Fibroblast of mammary gland (primary cell): ENCODE measurements at places on chromosomes 16 and 17.

- no peak for DNase-seq
Measured at GRCh38 chr17:18004884-18005305, 32.2 kb downstream of the DRC3 start.

- peak; percentile 70 for DNase-seq
Measured at GRCh38 chr17:29617125-29617480, 5.6 kb downstream of the CORO6 start.

- peak; percentile 2 for DNase-seq
Measured at GRCh38 chr16:9953908-9954570, 228.2 kb downstream of the GRIN2A start.

GRCh38 chr16:56360117-56361008 is 65.0 kb downstream of the AMFR start:
- no peak for DNase-seq

DNA sequence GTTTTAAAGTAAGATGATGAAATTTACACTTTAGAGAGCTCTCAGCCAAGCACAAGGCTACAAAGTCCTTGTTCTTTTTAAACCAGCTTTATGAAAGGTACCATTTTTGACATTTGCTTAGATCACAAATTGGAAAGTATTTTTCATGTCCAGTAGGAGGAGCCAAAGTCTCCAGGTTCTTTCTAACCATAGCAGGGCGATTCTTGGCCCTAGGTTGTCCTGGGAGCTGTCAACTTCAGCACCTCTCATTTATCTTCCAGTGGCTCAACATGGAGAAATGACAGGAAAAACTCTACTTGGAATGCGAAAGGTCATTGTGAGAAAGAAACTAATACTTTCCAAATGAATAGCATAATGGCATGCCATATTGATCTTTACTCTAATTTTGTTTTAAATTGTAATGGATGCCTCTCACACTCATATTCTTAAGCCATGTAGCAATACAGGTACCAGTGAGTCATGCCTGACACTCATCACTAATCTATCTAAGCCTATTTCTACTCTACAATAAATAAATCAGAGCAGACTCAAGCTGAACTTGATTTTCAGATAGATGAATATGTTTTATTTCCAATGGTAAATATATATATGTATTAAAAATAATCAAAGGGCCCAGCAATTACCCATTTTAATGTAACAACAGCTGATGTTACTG is 919.1 kb upstream of the EEF2KMT start:
- DNase-seq: peak; percentile 5

- DNase-seq: no peak
Measured at GRCh38 chr16:50956637-50957036, 194.4 kb downstream of the SALL1 start.

GRCh38 chr17:29091606-29092289 is 48.8 kb downstream of the PIPOX start:
- no peak for DNase-seq

DNA sequence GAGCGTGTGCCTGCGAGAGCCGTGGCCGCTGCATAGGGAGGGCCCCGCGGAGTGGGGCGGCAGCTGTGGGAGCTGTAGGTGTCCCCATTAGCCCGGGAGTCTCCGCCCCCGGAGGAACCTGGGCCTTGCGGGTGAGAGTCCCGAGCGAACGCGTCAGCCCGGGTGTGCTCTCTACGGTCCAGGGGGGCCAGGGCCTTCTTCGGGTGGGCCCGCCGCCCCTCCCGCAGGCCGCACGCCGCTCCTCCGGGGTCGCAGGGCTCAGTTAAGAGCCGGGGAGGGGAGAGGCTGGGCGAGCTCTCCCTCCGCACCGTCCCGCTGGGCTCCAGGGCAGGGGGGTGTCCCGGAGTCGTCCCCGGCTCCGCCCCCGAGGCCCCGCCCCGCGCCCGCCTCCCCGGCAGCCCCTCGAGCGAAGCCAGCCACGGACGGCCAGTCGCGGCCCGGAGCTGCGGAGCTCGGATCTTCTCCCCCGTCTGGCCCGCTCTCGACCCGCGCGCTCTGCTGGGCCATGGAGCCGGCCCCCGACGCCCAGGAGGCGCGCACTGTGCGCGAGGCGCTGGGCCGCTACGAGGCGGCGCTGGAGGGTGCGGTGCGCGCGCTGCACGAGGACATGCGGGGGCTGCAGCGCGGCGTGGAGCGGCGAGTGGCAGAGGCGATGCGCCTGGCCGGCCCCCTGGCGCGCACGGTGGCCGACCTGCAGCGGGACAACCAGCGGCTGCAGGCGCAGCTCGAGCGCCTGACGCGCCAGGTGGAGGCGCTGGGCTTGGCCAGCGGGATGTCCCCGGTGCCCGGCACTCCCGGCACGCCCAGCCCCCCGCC is at the start of gene SMTNL2:
Gene SMTNL2, plus strand, starts transcription at position 429 of the 816 bp plus-strand sequence. Its CDS starts 77 bp downstream, at position 506.
- no peak for DNase-seq

DNA sequence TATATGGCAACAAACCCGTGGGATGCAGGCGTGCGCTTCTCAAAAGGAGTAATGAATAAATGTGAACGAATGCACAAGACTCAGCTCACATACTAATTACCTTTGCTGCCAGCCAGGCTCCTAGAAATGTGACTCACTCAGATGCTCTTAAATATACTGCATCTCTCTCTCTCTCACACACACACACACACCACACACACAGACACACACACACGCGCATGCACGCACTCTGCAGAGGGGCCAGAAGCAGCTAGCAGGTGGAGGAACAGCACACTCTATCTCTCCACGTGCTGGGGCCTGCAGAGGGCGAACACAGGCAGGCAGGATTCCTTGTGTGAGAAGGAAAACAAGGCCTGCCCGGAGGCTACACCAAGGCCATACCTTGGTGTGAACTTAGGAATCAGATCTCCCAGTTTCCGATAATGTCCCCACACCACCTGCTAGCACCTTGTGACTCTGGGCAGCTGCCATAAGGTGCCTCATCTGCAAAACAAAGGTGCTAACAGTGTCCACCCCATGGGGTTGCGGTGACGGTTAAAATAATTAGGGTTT is 5.3 kb downstream of the GPRC5B start:
- DNase-seq: no peak

DNA sequence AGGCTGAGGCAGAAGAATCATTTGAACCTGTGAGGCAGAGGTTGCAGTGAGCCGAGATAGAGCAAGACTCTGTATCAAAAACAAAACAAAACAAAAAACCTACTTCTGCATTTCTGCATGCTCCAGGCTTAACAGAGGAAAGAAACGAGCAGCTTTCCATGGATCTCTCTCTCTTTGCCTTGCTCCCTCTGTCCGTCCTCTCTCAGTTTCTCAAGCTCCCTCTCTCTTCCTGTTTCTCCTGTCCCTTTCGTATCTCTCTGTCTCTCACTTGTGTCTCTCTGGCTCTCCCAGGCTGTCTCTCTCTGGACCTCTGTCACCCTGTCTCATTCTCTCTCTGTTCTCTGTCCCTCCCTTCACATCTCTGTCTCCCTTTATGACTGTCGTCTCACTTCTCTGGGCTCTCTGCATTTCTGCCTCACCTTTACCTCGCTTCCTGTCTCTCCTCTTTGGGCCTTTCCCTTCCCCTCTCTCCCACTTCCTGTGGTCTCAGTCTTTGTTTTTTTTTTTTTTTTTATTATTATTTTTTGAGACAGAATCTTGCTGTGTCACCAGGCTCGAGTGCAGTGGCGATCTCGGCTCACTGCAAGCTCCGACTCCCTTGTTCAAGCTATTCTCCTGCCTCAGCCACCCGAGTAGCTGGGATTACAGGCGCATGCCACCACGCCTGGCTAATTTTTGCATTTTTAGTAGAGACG is 4.1 kb upstream of the PITPNA start:
- DNase-seq: no peak
